ENCODE measurements at places on chromosomes 11 and 22. TPM values are rescaled to one million over a fixed set of nuclear protein-coding genes. Genes with fewer than 3 reads are reported as not detected.

The CYTH4 gene
- total RNA-seq, result 65.7 TPM

The OR8D4 gene
- not detected for total RNA-seq

The MAP6 gene
- under 0.01 TPM for total RNA-seq

The SHANK2 gene
- total RNA-seq, result 0.27 TPM

GRCh38 chr11:12725863-12726682 lies 51.9 kb downstream of the TEAD1 start:
- no peak for DNase-seq

GRCh38 chr22:49553518-49554295 lies 274.0 kb downstream of the BRD1 start:
- no peak for DNase-seq

GRCh38 chr22:35359380-35360065 lies 21.4 kb upstream of the HMOX1 start:
- DNase-seq, result no peak

GRCh38 chr22:31055635-31056159 lies 25.4 kb upstream of the SMTN start:
- DNase-seq, result no peak

GRCh38 chr22:49961601-49962011 lies 1.0 kb downstream of the PIM3 start:
- DNase-seq, result no peak

DNA sequence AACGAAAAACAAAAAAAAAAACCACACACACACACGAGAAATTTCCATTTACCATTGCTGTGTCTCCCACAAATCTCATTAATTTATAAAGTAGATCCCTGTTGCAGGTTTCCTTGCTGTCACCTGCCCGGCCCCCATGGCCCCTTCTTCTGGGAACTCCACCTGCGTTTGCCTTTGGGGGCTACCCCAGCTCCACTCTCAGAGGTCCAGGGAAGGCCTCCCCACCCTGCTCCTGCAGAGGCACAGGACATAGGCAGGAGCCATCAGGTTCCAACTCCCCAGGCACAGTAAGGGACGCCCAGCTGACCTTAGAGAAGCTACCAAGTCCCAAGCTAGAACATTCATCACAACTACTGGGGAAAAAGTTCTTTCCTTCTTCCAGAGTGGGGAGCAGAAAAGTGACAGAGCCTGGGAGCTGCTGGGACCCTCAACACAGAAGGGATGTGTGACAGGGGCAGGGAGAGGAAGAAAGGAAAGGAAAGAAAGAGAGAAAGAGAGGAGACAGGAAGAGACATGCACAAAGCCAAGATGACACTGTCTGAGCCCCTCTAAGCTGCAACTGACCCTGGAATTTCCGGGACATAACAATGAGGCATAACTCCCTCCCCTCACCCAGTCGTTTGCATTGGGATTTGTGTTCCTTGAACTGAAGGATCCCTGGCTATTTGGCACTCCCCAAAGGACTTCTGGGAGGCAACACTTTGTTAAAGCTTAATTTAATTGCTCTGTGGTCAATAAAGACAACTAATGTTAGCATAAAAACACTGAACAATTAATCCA lies 175.7 kb downstream of the SHANK2 start:
- no peak for DNase-seq

DNA sequence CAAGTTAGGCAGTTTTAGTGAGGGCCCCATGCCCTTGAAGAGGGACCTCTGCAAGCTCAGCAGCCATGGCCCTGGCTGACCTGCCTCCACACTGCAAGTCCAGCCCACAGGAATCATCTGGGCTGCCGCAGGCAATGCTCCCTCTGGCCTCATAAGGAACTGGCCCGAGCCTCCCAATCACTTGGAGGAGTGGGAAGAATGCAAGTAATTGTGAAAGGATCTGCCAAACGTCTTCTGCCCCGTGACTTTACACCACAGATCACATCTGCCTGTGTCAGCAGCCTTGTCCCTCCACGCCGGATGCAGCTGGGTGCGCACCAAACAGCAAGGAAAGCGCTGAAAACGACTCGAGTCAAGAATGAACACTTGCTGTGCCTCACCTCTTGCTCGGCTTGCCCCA lies 23.8 kb downstream of the OPCML start:
- DNase-seq, result no peak

GRCh38 chr11:132862933-132863332 lies 669.4 kb downstream of the OPCML start:
- DNase-seq, result no peak

DNA sequence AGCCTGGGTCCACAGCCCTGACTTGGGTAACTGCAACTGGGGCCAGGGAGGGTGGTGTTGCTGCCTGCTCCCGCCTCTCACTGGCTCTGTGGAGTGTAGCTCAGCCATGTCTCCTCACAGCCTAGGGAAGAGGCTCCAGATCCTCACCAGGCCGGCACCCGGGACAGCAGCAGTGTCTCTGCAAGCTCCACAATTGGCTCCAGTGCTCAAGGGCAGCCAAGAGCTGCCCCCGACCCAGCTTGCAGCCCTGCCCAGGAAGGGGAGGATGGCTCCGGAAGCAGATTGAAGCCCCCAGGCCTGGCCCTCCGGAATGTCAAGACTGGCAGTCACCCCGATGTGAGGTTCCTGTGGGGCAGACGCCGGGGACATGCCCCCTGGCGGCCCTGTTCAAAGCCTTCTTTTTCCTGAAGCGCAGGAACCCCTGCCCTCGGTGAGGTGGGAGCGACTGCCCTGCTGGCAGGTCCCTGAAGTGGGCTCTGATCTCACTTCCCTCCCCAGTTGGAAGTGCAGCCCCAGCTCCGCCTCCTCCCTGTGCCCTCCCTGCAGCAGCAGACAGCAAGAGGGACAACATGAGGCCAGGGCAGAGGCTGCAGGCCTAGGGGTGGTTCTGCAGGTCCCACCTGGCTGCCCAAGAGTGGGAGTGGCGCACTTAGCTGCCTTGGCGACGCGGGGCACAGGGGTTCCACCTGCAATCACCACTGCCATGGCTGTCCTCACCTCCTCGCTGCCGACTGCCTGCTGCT lies 816.2 kb upstream of the LUZP2 start:
- no peak for DNase-seq

DNA sequence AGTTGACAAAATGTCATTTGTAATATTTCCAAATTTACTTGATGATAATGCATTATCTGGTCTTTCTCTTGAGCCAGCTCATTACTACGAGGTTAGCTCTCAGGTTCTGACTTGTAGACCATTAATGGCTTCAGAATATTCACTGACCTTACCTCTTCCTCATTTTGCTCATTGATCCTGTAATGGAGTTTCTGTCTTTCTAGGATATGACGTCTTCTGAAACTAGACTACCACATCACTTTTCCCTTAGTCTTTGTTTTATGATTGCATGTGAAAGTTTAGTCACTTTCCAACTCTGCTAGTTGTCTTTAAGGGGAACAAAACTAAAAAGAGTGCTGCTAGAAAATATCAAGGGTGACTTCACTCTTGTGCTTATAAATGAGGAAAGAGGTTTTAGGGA lies 697.6 kb downstream of the JRKL start:
- DNase-seq, result no peak

- no peak for DNase-seq
These were observed 1.4 kb downstream of the ARHGAP20 start for GRCh38 chr11:110710628-110711381.

GRCh38 chr22:19611590-19611989 lies 87.4 kb upstream of the CLDN5 start:
- DNase-seq, result no peak

DNA sequence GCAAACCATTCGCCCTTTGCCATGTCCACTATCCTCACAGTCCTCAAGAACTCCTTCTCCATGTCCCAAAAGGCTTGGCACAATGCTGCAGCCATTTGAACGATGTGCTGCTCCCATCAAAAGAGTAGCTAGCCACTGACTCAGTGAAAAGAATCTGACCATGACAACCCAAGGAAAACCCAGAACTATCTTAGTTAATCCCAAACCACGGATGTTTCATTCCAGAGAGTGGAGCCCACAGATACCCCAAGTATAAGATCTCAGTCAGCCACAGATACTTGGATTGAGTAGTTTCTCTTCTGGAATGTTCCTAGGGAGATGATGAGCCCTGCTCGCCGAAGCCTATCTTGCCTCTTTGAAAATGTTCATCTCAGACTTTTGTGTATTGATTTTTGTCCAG lies 176.9 kb downstream of the NAV2 start:
- DNase-seq, result no peak

DNA sequence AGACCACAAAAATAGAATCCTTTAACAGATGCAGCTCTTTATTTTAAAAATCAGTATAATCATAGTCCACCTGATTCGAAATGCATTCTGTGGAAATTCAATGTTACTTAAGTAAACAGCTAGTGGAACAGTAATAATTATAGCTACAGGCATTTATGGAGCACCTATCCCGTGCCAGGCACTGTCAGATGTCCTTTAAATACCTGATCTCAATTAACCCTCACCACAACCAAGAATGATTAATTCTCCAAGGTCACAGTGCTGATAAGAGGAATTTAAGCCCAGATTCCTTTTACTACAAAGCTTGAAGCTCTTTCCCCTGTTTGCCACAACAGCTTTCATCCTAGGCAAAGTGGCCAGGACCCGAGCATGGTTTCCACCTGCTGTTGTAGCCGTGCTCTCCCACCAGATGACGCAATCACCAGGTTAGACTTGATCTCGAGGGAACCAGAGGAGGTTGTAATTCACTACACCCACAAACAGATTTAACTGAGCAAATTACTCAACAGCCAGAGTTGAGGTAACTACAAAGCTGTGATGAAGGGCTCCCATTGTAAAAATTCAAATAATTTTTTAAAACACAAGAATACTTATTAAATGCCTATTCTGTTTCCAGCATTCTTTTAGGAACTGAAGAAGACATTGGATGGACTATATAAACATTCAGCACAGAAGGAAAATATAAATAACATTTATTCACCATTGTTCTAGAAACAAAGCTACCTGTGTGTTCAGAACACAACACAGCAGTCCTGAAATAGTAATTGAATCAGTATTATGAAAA lies 10.3 kb downstream of the PRDM10 start:
- DNase-seq, result peak; percentile 81

DNA sequence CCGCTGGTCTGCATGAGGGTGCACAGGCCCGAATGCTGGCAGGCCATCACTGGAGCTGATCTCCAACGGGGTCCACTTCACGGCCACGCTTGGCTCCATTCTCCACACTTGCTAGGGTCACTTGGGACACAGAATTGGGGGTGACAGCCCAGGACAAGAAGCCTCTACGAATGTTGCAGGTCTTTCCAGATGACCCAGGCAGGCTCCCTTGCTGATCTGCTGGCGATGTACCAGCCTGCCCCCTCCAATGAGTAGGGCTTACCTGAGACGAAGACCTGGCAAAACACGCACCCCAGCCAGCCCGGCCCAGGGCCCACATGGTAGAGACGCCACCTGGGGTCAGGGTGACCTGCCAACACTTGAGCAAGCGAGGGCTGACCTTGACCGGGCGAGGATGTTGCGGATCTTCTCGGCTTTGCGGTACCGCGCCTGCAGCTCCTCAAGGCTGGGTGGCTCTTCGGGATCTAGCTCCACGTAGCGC lies 44.9 kb downstream of the C11orf58 start:
- DNase-seq, result no peak

- no peak for DNase-seq
These were observed 5.0 kb downstream of the ZP1 start for GRCh38 chr11:60872124-60872960.

DNA sequence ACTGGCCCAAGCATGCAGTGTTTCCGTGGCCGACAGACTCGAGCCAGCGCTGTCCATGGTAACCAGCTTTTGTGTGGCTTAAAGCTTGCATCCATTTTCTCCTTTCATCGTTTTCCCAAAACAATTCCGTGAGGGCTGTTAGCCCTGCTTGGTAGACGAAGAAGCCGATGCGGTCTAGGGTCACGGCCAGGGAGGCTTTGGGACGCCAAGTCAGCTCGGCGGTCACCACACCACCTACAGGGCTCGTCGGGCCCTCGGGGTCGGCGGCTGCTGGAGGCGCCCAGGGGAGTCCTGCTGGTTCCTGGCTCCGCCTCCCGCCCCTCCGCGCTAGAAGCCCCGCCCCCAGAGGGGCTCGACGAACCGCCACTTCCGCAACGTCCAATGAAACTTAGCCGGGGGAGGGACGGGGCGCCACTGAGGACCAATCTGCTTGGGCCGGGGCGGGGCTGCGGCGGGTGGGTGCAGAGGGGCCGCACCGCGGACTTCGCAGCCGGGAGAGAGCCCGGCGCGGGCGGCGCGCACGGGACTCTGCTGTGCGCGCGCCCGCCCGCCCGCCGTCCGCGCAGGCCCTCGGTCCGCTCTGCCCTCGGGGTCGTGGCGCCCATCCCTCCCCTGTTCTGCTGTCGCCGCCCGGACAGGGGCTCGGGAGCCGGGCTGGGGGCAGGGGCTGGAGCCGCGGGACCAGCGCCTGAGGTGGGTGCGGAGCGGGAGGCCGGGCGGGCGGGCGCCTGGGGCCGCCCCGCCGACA lies at the start of gene TIGD3:
TIGD3 (plus strand) TSS at position 487 of the 748 bp plus-strand sequence. CDS start 1,058 bp downstream, outside the sequence.
- peak; percentile 85 for DNase-seq

DNA sequence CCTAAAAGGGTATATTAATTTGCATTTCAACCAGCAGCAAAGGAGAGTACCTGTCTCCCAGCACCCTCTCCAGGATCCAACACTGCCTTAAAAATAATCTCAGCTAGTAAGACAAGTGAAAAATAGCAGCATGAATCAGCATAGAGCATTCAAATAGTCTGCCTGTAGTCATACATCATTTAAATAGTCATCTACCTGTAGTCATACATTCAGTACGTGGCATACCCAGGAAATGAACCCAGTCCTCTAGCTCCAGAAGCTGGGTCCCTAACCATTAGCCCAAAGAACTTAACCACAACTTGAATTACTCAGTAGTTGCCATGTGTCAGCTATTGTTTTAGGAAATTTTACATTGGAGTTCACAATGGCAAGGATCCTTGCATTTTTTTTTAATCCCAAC lies 9.3 kb downstream of the TENM4 start:
- DNase-seq, result no peak
